Stimulated activated CD8-positive, alpha-beta memory T cell treated with anti-CD3 and anti-CD28 coated beads, Interleukin-2, amount 100 ng/mL, for 48 hours (primary cell): ENCODE measurements at places on chromosomes 2 and 18.

- no peak for DNase-seq
Measured at GRCh38 chr2:210577263-210578071, 21.1 kb downstream of the CPS1 start.

DNA sequence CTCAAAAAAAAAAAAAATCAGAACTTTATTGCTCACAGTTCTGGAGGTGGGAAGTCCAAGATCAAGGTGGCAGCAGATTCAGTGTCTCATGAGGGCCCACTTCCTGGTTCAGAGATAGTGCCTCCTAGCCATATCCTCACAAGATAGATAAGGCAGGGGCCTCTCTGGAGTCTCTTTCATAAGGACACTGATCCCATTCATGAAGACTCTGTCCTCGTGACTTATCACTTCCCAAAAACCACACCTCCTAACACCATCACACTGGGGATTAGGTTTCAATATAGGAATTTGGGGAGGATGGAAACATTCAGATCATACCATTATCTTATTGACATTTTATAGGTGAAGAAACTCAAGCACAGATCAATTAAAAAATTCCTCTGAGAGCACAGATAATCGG, 61.1 kb downstream of the PDCL3 start:
- DNase-seq = no peak

GRCh38 chr2:110874453-110875383, 142.3 kb downstream of the ACOXL start:
- DNase-seq = no peak

GRCh38 chr2:181916726-181917718, 25.5 kb downstream of the ITPRID2 start:
- DNase-seq = no peak

- DNase-seq = no peak
Measured at GRCh38 chr18:55387139-55387984, 200.6 kb downstream of the TCF4 start.

GRCh38 chr2:111127351-111127750, 6.6 kb downstream of the BCL2L11 start:
- no peak for DNase-seq

DNA sequence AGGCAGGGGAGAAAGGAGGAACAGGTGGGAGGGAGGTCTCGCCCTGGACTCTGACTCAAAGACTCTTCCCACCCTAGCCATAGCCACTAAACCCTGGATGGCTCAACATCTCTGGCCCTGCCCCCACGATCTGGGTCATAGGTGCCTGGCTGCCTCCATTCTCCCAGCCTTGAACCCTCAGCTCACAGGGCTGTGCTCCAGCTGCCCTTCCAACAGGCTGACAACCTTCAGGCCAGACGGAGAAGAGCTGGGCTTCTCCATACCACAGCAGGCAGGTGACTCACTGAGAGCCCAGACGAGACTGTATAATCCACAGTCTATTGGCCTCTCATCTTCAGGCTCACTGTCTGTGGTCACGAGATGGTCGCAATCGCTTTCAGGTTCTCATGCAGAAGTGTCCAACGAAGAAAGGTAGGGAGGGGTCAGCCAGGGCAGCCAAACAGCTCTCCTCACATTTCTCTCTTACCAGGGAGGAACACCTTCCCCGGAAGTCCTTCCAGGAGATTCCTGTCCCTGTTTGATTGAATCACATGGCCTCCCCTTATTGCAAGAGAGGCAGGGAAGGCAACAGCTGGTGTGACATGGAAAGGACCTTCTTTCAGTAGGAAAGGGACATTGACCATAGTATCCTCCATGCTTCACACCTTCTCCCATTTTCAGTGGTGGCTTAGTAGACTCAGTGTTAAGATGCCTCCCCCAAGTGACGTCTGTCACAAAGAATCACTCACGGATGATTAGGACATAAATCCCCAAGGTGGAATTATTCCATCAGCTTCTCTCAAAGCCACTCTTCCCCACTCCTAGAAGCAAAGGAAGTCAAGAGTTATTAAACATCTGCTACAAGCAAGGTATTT, 100.1 kb downstream of the MRO start:
- no peak for DNase-seq

DNA sequence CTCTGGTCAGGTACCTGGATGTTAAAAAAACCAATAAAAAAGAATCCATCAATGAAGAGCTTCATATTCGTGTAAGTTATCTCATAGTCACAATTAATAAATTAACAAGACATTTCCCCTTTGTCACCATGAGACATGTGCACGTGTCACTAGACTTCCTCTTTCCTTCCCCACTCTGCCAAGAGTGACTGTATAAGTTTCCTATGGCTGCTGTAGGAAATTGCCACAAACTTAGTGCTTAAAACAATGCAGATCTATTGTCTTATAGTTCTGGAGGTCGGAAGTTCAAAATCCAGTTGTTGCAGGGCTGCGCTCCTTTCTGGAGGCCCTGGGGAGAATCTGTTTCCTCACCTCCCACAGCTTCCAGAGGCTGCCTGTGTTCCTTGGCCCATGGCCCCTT, 35.8 kb downstream of the SLC9A4 start:
- no peak for DNase-seq

GRCh38 chr2:55111570-55112228, 61.4 kb upstream of the RTN4 start:
- DNase-seq = no peak
